Muscle of leg (tissue), 16 donors: ENCODE measurements at places on chromosomes 7 and 10. TPM values are rescaled to one million over a fixed set of nuclear protein-coding genes. Genes with fewer than 3 reads are reported as not detected.

The SPDYE1 gene
- total RNA-seq = not detected

The C7orf33 gene
- total RNA-seq = 0.27 TPM

The CXCL12 gene
- 126 TPM for total RNA-seq

The SKIDA1 gene
- 2.6 TPM for total RNA-seq

The NAT16 gene
- total RNA-seq = not detected

The MALRD1 gene
- total RNA-seq = 2.7 TPM

The SLC26A5 gene
- not detected for total RNA-seq

The PNLIP gene
- total RNA-seq = 0.18 TPM

The AKR1C3 gene
- total RNA-seq = 0.75 TPM

The TMEM26 gene
- 9.1 TPM for total RNA-seq

The CALHM2 gene
- total RNA-seq = 10.5 TPM

The EEF1AKMT2 gene
- 29.6 TPM for total RNA-seq

The ANXA8L1 gene
- total RNA-seq = not detected

The SPDYE6 gene
- not detected for total RNA-seq

The ZNF277 gene
- total RNA-seq = 29.8 TPM

The SLC39A12 gene
- 0.04 TPM for total RNA-seq

The UPK3BL2 gene
- 2.8 TPM for total RNA-seq

The SAMD8 gene
- total RNA-seq = 15.6 TPM

The PDE6C gene
- total RNA-seq = not detected

The POP7 gene
- 31.6 TPM for total RNA-seq

The INPP5F gene
- 17.7 TPM for total RNA-seq

The SLC26A4 gene
- total RNA-seq = 0.75 TPM

The IFIT2 gene
- total RNA-seq = 6.4 TPM

The IFIT3 gene
- 10.7 TPM for total RNA-seq

The ZNF736 gene
- total RNA-seq = 10.4 TPM

The C10orf105 gene
- 0.09 TPM for total RNA-seq

The DENND2A gene
- total RNA-seq = 23.9 TPM

The PPP1R17 gene
- total RNA-seq = not detected

The ARMC10 gene
- total RNA-seq = 18.1 TPM

The CFAP46 gene
- 0.22 TPM for total RNA-seq

The MTERF1 gene
- total RNA-seq = 14.0 TPM

The PIK3CG gene
- 3.3 TPM for total RNA-seq

The GBX1 gene
- 0.44 TPM for total RNA-seq

The ATG9B gene
- total RNA-seq = 0.22 TPM

The MSRB2 gene
- total RNA-seq = 35.6 TPM

The PRKAG2 gene
- total RNA-seq = 3.9 TPM

The NKX1-2 gene
- not detected for total RNA-seq
